NCI-H1694 (cell line): ENCODE measurements at places on chromosomes 4 and X.

- DNase-seq, result peak; percentile 95
Measured at GRCh38 chr4:75724066-75724866, at the start of gene USO1. Gene USO1 (plus strand): TSS chr4:75724577. CDS start chr4:75724820, 243 bp downstream.

GRCh38 chr4:156790866-156791265, 180.7 kb downstream of the PDGFC start:
- peak; percentile 18 for DNase-seq

DNA sequence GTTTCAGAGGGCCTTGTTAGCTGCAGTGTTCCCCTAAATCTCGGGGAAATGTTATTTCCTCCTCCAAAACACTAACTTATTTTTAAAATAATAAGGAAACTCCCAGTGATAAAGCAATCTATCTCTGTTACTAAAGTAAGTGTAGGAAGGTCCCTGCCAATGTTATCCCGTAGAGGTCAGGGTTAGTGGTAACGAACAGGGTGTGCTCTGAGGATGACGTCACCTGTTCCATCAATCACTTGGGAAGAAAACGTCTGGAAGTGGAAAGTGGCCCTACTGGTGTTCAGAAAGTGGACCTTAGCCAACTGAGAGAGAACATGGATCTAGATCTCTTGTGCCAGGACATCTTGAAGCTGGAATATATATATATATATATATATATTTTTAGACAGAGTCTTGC, 249.5 kb downstream of the BCOR start:
- no peak for DNase-seq

DNA sequence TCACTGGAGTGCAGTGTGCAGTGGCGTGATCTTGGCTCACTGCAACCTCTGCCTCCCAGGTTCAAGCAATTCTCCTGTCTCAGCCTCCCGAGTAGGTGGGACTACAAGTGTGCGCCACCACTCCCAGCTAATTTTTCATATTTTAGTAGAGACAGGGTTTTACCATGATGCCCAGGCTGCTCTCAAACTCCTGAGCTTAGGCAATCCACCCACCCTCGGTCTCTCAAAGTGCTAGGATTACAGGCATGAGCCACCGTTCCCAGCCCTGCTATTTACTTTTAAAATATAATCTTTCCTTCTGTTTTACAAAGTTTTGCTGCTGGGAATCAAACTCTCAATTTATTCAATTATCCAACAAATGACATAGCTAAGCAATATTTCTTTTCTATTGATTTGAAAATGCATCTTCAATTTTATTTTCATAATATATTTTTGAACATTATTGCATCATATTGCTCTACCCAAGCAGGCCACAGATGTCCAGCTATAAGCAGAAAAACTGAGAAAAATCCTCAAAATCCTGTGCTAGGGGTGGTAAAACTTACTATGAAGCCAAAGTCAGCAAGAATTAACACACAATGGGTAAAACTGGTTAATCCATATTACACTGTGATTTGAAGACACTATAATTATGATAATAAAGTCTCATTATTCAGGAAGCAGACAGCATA, 5.2 kb downstream of the TIFA start:
- DNase-seq, result no peak

- no peak for DNase-seq
Measured at GRCh38 chrX:16771483-16772398, 14.5 kb upstream of the TXLNG start.

- no peak for DNase-seq
Measured at GRCh38 chr4:69658133-69658532, 5.1 kb upstream of the UGT2A1 start.

GRCh38 chrX:8390771-8391170, 73.9 kb upstream of the VCX3B start:
- no peak for DNase-seq

DNA sequence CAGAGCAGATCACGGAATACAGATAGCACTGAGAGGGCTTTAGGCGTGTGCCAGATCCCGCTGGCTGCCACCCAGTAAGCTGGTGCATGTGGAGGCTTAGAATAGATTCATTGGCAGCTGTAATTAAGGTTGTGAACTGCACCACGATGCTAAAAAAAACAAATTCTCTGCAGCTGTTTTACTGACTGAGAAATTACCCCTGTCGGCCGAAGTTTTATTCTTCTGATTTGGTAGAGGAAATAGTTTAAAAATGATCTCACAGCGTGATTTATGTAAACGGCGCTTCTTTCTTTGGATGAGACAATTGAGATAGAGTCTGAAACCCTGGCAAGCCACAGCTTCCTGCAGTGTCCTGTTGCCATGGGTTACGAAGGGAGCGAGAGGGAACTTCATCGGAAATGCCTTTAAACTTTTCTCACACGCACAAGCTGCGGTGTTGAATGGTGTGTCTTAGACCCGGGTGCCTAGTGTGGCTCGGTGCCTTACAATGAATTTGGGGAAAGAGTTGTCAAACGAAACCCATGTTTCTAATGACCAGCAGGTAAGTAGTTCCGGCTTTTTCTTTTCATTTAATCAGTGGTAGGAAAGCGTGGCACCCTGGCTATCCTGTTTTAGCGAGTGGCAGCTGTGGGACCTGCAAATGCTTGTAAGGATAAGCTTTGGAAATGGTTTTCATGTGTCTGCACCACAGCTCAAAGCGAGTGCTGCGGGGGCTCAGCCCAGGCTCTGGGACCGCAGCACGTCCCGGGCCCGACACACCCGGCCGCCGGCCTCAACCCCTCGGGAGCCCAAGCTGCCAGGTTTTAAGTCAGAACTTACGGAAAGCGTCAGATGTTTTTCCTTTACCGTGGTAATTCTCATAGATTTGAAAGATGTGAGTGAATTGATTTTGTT, 71.7 kb upstream of the HGFAC start:
- DNase-seq, result peak; percentile 49

DNA sequence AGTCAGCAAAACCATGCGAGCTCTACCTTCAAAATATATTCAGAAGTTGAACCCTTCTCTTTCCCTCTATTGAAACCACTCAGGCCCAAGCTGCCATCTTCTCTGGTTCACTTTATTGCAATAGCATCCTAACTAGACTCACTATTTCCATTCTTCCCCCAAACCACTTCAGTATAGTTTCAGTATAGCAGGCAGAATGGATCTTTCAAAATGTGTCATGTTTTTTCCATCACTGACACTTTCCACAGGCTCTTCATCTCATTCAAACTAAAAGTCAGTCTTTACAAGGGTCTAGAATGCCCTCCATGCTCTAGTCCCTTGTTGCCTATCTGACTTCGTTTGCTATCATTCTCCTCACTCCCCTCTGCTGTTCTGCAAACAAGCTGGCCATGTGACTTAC, 274.4 kb downstream of the IDS start:
- DNase-seq, result no peak

DNA sequence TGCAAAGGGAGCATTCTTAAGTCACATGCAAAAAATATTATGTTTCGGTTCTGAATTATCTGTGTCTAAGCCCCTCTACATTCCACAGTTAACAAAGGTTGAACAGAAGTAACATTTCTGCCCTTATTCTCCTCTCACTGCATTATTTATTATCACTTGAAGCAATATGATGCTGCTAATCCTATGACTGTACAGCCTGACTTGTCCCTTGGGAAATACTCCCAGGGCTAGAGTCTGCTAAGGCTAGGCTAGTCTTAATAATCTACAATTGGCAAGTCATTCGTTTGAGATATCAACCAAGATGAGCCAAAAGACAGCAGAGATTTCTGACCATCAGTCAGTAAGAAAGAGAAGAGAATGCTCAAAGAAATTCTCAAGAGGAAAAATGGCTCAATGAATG, 226.9 kb upstream of the HCCS start:
- no peak for DNase-seq

DNA sequence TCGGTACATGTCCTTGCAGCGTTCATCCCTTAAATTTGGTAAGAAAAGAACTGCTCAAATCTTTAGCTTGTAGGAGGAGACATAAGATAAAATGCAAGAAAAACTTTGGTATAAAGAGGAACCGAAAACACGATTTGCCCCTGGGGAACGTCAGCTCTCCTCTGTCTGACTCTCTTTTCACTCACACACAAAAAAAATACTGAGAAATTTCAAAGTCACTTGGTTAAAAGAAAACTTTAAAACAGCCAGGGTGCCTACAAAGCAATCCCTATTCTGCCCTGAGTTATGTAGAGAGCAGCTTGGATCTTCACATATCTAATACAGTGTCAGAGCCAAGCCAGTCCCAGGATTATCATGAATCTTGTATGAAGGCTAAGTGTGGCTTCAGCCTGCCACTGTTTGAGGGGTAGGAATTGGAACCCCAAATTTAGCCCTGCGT, 248.5 kb upstream of the CXXC4 start:
- no peak for DNase-seq

DNA sequence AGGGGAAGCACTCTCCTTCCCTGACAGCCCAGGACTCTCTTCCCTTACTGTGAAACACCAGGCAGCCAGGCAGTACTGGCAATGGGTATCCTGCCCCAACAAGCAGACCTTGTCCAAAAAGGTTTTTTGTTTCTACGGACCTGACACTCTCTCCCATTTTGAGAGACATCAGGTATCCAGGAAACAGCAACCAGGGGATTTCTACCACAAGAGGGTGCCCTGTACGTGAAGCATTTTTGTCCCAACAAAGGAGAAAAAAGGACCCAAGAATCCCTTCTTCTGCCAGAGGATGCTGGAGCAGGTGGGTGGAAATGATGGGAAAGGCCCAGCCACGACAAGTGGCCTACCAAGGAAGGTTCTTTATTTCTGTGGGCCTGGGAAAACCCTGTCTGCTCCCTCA, 65.7 kb upstream of the FGF13 start:
- DNase-seq, result no peak
